ENCODE measurements at places on chromosomes 7 and 10. TPM values are rescaled to one million over a fixed set of nuclear protein-coding genes. Genes with fewer than 3 reads are reported as not detected.

DNA sequence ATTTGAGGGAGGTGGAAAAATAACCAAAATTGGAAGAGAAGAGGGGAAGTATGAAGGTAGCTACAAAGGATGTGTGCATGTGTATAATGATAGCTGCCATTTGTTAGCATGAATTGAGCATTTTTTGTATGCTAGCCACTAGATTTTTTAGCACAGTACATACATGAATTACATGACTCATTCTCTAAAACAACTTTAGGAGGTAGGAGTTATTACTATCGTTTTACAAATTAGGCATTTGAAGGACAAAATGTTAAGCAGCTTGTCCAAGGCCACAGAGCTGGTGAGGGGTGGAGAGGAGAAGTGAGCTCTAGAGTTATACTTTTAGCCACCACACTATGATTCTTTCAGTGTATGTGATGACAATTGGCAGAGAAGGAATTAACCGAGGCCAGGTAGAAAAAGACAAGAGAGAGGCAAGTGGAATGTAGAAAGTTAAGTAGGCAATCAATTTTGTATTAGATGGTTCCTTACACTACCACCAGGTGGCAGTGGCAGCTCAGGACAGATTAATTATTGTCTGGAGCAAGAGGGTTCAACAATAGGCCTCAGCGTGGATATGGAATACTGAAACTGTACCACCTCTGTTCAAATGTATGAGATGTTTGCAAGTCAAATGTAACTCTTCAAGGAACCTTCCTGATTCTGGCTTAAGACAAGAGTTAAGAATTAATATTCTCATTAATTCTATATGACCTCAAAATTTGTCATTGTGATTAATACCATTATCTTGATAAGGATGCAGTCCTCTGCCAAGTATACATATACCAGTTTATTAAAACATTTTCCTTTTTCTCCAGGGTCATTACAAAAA is 128.0 kb downstream of the MBL2 start:
- H3K4me3 ChIP-seq = no peak overlapping the region
- H3K4me1 ChIP-seq = no peaks in the 10 kb centered on the region
- no peak overlapping the region for H3K27ac ChIP-seq
- peak; percentile 60 for DNase-seq

DNA sequence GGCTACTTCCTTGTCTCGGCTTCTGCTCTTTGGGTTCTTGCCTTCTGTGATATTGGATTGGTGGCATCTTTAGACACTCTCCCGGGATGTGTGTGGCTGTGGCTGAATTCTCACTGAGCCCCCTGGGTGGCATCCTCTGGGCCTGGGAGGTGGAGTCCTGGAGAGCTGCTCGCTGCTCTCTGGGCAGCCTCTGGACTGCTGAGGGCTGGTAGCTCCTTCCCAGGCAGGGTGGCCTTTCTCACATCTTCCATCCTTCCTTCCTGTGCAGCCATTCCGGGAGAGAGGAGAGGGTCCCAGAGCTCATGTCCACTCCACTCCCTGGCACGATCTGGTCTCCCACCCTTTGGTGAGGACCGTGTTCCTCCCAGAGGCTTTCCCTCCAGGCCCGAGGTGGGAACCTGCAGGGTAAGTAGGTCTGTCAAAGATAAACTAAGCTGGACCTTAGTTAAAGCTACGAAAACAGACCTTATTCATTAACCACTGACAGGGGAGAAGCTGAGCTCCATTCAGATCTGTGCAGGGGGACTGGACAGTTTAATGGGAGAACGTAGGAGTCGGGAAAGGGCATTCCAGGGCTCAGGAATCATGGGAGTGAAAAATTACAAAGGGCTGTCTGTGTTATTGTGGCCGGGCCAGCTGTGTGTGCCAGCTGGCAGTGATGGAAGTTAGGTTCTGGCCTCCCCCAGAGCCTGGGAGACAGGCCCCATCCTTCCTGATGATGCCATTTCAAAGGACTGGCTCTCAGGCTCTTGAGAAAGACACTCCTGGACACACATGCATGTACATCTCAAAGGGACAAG is 8.7 kb downstream of the ATP6V0E2 start:
- no peak overlapping the region for H3K4me3 ChIP-seq
- H3K27me3 ChIP-seq = no peaks in the 10 kb centered on the region
- H3K27ac ChIP-seq = no peak overlapping the region
- no peak for DNase-seq
- peaks cover 17% of the 10 kb centered on the region for H3K36me3 ChIP-seq

DNA sequence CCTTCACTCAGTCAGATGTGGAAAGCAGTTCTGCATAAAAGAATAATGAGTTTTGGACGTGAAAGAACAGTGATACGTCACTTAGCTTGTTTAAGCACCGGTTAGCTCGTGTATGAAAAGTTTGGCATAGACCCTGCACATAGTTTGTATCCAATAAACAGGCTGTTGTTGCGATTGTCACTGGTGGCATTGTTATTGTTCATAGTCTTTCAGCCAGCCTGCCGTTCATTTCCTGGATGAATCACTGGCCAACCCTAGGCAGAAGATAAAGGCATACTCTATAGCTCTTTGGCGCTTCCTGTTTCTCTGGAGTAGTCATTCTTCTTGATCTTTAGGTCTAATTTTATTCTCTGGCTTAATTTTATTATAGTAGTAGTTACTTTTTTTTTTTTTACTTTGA is 57.8 kb upstream of the ANKRD30A start:
- no peak overlapping the region for H3K4me3 ChIP-seq
- no peaks in the 10 kb centered on the region for H3K27me3 ChIP-seq
- no peak for DNase-seq
- no peaks in the 10 kb centered on the region for H3K36me3 ChIP-seq
- H3K27ac ChIP-seq = no peak overlapping the region
- H3K4me1 ChIP-seq = no peaks in the 10 kb centered on the region

GRCh38 chr10:127148066-127148932 is 48.1 kb downstream of the INSYN2A start:
- no peak for DNase-seq
- H3K4me3 ChIP-seq = no peak overlapping the region
- peaks cover 8% of the 10 kb centered on the region for H3K4me1 ChIP-seq
- H3K27ac ChIP-seq = no peak overlapping the region
- H3K36me3 ChIP-seq = no peaks in the 10 kb centered on the region
- no peaks in the 10 kb centered on the region for H3K27me3 ChIP-seq

- no peaks in the 10 kb centered on the region for H3K36me3 ChIP-seq
- no peak overlapping the region for H3K27ac ChIP-seq
- no peak for DNase-seq
- no peak overlapping the region for H3K4me3 ChIP-seq
- H3K27me3 ChIP-seq = no peaks in the 10 kb centered on the region
Measured at GRCh38 chr7:25615593-25615992, 387.3 kb upstream of the NPVF start.

DNA sequence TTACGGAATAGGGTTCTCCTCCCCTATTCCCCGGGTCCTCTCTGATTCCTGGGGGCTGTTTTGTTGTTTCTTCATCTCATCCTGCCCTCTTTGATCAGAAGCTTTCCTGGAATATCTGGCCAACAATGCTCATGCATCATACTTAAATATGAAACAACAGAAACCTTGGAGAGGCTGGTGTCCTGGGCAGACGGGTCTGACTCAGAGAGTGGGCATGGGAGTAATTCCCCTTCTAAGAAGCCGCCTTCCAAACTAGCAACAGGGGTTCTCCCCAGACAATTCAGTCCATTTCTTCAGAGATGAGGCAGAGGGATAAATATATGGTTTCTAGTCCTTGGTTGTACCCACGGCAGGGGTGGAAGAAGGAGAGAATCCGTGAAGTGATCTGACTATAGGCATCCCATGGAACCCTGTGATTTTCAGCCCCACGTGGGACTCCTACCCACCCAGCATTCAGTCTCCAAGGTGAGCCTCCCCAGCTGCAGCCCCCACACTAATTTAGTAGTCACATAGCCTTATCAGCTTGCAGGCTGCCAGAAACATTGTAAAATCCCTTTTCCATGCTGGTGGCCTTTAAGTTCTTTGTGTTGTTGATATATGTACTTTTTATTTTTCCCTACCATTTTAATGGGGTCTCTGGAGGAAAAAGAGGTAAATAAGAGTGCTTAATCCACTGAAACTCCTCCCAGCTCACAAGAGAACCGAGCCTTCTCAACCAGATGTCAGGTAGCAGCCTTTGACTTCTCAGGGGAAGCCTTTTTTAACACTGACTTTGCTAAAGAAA is 119.2 kb downstream of the SFMBT2 start:
- peaks cover 2% of the 10 kb centered on the region for H3K36me3 ChIP-seq
- DNase-seq = no peak
- H3K4me3 ChIP-seq = no peak overlapping the region
- no peaks in the 10 kb centered on the region for H3K27me3 ChIP-seq
- no peak overlapping the region for H3K27ac ChIP-seq

DNA sequence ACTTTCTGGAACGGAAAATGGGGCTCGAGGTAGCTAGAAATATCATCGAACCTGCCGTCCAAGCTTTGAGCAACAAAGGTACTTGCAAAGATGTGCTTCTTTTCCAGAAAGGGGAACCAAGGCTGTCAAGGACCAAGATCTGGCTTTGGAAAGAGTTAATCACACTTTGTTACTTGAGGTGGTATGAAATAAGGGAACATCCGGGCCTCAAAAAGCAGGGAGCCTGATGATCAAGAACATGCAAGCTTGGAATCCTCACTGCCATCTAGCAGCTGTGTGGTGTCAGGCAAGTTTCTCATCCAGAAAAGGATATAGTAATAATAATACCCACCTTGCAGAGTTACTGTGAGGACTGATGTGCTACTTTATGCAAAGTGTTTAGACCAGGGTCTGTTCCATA is 329.5 kb downstream of the GRID1 start:
- H3K27ac ChIP-seq = no peak overlapping the region
- H3K4me3 ChIP-seq = no peak overlapping the region
- no peaks in the 10 kb centered on the region for H3K27me3 ChIP-seq
- H3K36me3 ChIP-seq = no peaks in the 10 kb centered on the region

GRCh38 chr7:38476764-38477163 is 154.4 kb downstream of the AMPH start:
- H3K27me3 ChIP-seq = no peaks in the 10 kb centered on the region
- no peak overlapping the region for H3K27ac ChIP-seq
- no peak overlapping the region for H3K4me3 ChIP-seq
- no peaks in the 10 kb centered on the region for H3K4me1 ChIP-seq
- DNase-seq = no peak

DNA sequence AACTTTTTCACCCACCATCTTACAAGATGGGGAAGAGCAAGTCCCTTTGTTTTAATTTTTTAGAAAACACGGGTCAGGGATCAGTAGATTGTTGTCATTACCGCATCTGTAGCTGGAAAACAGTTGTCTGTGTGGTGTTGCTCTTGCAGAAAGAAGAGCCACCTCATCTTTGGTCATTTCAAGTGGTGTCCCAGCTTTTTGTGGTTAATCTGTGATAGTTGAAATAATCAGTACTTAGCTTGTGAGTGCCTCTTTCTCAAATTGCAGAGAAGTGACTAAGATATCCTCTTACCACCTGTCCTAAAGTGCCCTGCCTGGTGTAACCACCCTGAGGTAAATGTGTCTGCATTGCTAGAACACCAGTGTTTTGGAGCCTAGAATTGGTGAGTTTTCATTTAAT is 5.5 kb downstream of the PRPF18 start:
- DNase-seq = no peak
- H3K27ac ChIP-seq = no peak overlapping the region
- no peaks in the 10 kb centered on the region for H3K27me3 ChIP-seq
- peaks cover 6% of the 10 kb centered on the region for H3K4me1 ChIP-seq
- H3K4me3 ChIP-seq = no peak overlapping the region
- H3K36me3 ChIP-seq = peaks cover 16% of the 10 kb centered on the region

GRCh38 chr10:37865957-37866803 is 8.8 kb upstream of the ZNF248 start:
- no peaks in the 10 kb centered on the region for H3K36me3 ChIP-seq
- no peaks in the 10 kb centered on the region for H3K27me3 ChIP-seq
- no peak overlapping the region for H3K27ac ChIP-seq
- no peak overlapping the region for H3K4me3 ChIP-seq

DNA sequence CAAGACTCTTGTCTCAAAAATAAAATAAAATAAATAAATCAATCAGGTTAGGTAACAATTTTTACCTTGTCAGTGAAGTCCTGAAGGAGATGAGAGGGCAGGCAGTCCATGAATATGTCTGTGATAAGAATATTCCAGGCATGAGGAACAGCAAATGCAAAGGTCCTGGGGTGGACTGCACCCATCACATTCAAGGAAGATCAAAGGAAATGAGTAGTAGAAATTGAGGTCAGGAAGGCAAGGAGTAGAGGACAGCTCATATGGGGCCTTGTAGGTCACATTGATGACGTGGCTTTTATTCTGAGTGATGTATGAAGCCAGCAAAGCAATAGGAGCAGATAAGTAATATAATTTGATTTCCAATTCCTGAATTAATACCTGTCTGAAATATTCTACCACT is 76.5 kb upstream of the TCF7L2 start:
- H3K27ac ChIP-seq = no peak overlapping the region
- H3K4me1 ChIP-seq = no peaks in the 10 kb centered on the region
- H3K4me3 ChIP-seq = no peak overlapping the region
- no peaks in the 10 kb centered on the region for H3K27me3 ChIP-seq
- no peak for DNase-seq
- H3K36me3 ChIP-seq = no peaks in the 10 kb centered on the region

- no peaks in the 10 kb centered on the region for H3K36me3 ChIP-seq
- H3K27ac ChIP-seq = no peak overlapping the region
- H3K4me3 ChIP-seq = no peak overlapping the region
Measured at GRCh38 chr7:111256391-111256790, 165.5 kb downstream of the LRRN3 start.

- H3K4me3 ChIP-seq = no peak overlapping the region
- H3K27ac ChIP-seq = no peak overlapping the region
- no peaks in the 10 kb centered on the region for H3K4me1 ChIP-seq
- no peaks in the 10 kb centered on the region for H3K27me3 ChIP-seq
- DNase-seq = no peak
- peaks cover 6% of the 10 kb centered on the region for H3K36me3 ChIP-seq
Measured at GRCh38 chr7:135685306-135686084, 23.2 kb downstream of the STMP1 start.

- DNase-seq = no peak
- H3K36me3 ChIP-seq = peaks cover 7% of the 10 kb centered on the region
- H3K27me3 ChIP-seq = no peaks in the 10 kb centered on the region
- no peak overlapping the region for H3K27ac ChIP-seq
- H3K4me3 ChIP-seq = no peak overlapping the region
Measured at GRCh38 chr7:92460109-92460508, 12.8 kb downstream of the GATAD1 start.

- H3K4me1 ChIP-seq = peaks cover 37% of the 10 kb centered on the region
- no peaks in the 10 kb centered on the region for H3K27me3 ChIP-seq
- peak overlapping the region; percentile 69 for H3K4me3 ChIP-seq
- H3K27ac ChIP-seq = peak overlapping the region; percentile 89
Measured at GRCh38 chr7:73520673-73521635, 1.1 kb downstream of the BAZ1B start.

Gene OR2A42
- not detected for total RNA-seq

Gene H2BK1
- total RNA-seq = not detected

Gene UFSP1
- total RNA-seq = 2.7 TPM

Gene AKR1C4
- not detected for total RNA-seq

Gene FLNC
- total RNA-seq = 0.71 TPM

Gene IGFBP3
- total RNA-seq = 37.0 TPM

Gene RSU1
- total RNA-seq = 53.2 TPM

Gene MNX1
- total RNA-seq = 0.09 TPM

All from thymus (tissue), 14 donors.